ENCODE measurements at places on chromosomes 5 and 9.
A peak's percentile ranks its signal among the peaks of the same experiment; 100 is the strongest.

GRCh38 chr5:11903614-11904264, 507 bp downstream of the CTNND2 start:
- DNase-seq, result no peak

DNA sequence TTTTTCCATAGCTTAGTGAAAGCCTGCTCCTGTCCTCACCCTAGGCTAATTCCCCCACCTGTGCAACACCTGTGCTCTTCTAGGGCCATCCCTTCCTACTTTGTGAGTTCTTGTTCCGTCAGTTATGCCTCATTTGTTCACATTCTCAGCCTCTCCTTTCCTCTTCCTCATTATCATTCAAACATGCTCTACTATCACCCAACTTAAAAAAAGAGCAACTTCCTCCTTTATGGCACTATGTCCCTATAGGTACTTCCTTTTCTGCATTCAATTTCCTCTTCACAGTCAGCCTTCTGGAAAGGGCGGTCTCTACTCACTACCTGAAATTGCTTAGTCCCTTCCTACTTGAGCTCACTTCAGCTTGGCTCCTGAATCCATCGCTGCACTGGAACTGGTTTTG, 111.8 kb upstream of the LHFPL2 start:
- DNase-seq, result no peak

DNA sequence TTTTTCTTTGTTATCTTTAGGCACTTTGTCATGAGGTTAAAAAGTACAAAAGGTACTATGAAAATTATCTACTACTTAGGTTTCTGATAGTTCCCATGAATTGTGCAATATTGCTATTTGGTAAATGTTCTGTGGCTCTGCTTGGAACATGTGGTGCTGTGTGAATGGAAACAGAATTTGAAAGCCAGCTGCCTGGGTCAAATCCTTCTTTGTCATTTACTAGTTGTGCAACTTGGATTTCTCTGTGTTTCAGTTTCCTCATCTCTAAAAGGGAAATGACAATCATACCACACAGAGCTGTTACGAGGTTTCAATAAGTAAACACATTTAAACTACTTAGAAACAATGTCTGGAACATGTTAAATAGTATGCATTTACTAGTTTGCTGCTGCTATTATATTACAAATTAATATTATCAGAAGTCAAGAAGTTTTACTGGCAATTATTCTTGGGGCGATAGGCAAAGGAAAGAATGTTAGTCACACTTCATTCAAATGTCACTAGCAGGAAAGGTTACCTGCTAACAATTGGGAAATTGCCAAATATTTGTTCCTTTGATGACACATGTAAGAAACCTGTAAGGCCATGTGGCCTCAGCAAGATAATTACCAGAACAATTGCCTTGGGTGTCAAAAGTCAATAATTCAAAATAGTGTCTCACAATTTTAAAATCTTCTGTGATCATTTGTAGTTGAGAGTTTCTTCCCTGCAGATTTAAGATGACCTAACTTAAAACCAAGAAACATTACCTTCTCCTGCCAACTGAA, 184.8 kb downstream of the KIAA0825 start:
- no peak for DNase-seq

DNA sequence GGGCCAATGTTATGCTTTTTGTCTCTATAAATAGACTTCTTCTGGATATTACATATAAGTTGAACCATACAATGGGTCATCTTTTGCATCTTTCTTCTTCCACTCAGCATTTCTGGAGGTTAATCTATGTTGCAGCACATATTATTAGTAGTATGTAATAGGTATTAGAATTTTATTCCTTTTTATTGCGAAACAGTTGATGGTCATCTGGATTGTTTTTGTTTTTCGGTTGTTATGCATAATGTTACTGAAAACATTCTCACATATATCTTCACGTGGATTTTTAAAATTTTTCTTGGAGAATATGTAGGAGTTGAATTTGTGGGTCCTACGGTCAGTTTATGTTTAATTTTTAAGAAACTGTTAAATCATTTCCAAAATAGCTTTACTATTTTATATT, 466.8 kb downstream of the SLCO4C1 start:
- DNase-seq, result no peak

DNA sequence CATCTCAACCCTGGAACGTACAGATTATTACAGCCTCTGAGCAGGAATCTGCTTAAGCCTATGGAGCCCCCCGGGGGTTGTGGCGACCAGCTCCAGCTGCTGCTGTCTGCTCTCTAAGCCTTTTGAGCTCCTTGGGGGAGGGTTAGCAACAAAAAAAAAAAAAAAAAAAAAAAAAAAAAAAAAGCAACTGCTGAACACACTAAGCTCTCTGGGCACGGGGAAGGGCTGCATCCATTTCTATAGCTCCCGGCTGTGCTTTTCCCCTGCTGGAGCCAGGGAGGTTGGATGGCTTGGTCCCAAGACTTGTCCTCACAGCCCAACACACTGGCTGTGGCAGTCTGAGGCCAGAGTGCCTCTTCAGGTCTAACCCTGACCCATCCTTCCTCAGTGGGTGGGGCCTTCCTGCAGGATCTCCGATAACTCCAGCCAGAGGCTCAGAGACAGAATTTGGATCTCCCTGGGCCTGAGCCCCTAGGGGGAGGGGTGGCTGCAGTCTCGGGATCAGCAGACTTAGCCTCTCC, 82.1 kb downstream of the FBN2 start:
- no peak for DNase-seq

DNA sequence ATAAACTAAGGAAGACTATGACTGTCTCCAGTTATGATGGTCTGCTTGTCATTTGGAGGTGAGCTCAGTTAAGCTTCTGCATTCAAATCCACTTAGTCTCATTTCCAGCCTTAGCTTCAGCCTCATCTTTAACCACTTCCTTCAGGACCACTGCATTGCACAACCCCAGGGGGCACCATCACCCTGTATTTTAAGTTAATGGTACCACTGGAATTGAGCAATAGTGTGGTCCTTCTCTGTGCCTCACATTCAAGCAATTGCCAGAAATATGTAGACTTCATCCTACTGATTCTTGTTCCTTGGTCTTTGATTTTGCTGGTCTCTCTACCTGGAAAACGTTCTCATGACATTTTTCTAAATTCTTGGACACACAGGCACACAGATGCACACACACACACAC, 131.5 kb upstream of the PTPN3 start:
- no peak for DNase-seq

GRCh38 chr5:32090755-32091128, 83.4 kb downstream of the GOLPH3 start:
- no peak for DNase-seq

GRCh38 chr5:148912146-148912545, 85.7 kb downstream of the ADRB2 start:
- DNase-seq, result no peak

DNA sequence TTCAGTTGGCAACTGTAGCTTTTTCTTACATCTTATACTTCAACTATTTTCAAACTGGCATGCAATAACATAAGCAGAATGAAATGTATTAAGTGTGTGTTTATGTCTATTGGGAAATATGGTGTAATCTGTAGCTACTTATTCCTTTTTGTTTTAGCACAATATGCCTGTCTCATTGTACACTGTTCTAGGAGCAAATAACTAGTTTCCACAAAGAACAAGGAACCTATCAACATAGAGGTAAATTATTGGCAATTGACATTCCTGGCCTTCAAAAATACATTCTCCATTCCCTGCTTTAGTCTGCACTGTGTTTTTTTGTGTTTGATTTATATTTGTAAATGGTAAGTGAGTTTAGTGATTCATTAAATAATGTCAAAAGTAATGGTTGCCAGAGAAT, 75.7 kb downstream of the FBXL7 start:
- no peak for DNase-seq

- no peak for DNase-seq
Observed at GRCh38 chr5:172109749-172110148, 78.3 kb downstream of the STK10 start.

- peak; percentile 22 for DNase-seq
Observed at GRCh38 chr9:137317021-137317717, 15.1 kb upstream of the NRARP start.

DNA sequence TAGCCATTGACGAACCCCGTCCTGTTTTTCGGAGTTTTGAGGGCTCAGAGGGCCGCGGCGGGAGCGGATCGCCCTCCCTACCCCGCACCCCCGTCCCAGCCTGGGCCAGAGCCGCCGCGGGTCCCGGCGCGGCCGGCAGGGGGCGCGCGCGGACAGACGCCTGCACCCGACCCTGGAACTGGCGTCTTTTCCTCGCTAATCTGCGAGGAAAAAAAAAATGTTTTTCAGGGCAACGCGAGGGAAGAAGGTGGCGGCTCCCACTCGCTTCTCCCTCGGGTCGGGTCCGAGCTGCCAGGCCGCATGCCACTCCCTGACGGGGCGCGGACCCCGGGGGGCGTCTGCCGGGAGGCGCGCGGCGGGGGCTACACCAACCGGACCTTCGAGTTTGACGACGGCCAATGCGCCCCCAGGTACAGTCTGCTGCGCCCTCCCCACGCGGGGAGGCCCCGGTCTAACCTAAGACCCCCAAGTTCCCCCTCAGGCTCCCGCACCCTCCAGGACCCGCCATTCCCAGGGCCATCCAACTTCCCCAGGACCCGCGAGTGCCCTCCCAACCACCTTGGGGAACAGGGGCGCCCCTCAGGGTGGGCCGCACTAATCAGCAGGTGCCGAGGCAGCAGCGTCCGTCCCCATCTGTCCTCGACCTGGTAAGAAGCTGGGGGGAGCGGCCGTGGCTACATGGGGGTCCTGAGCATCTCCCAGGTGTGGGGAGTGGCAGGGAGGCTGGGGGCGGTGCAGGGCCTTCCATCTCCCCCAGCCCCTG, at the start of gene KCNT1:
KCNT1 (plus strand) TSS at position 227 of the 763 bp plus-strand sequence; CDS start at position 301, 74 bp downstream.
- no peak for DNase-seq

DNA sequence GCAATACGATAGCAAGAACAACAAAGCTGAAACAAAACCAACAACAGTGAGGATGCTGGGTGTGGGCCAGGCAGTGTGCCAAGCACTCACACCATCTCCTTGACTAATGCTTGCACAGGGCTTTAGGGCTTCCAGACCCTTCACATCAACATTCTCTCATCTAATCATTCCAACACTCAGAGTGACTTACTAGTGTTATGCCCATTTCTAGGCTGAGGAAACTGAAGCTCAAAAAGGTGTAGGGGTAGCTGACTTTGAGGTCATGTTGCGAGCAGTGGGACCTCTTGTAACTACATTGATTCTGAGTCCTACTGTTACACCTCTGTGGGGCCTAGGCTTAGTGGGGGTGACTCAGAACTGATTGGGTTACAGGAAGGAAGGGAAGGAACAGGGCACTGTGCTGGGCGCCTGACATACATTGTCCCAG, 9.7 kb downstream of the ANGPTL2 start:
- DNase-seq, result no peak

DNA sequence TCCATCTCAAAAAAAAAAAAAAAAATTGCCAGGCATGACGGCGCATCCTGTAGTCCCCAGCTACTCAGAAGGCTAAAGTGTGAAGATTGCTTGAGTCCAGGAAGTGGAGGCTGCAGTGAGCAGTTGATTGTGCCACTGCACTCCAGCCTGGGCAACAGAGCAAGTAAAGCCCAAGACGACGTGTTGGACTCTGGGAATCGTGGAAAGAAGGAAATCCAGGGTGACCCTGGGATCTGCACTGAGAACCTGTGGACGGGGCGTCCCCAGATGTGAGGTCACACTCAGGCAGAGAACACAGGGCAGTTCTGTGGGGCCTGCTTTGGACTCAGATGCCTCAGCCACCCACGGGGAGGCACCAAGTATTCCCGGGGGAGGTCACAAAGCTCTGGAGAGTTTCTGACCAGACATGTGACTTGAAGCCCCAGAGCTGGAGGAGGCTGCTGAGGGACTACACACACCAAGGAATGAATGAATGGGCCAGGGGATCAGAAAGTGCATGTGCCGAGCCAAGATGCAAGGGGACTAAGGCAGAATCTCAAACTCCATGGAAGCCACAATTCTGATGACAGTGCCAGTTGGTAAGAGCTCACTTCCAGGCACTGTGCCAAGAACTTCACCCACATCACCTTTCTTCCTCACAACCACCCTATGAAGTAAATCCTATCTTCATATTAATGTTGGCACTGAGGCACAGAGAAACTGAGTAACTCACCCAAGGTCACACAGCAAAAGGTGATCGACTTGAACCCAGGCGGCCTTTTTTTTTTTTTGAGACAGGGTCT, 12.9 kb downstream of the DYNC2I2 start:
- DNase-seq, result no peak

- no peak for DNase-seq
Observed at GRCh38 chr9:113898596-113898995, 22.5 kb downstream of the ZNF618 start.

- DNase-seq, result peak; percentile 33
Observed at GRCh38 chr5:148912714-148913398, 86.4 kb downstream of the ADRB2 start.

DNA sequence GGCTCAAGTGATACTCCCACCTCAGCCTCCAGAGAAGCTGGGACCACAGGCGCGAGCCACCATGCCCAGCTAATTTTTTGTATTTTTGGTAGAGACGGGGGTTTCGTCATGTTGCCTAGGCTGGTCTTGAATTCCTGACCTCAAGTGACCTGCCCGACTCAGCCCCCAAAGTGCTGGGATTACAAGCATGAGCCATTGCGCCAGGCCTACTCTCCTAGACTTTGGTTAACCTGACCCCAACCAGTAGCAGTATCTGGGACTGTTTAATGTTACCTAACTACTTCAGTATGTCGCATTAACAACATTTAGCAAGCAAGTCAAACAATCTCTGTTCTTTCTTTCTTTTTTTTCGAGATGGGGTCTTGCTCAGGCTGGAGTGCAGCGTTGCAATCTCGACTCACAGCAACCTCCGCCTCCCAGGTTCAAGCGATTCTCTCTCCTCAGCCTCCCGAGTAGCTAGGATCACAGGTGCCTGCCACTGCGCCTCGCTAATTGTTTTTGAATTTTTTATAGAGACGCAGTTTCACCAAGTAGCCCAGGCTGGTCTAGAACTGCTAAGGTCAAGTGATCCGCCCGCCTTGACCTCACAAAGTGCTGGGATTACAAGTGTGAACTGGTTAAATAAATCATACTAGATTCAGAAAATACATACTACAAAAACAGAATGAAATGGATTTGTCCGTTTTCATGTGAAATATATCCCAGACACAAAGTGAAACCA, 2.0 kb downstream of the AK3 start:
- no peak for DNase-seq

- DNase-seq, result no peak
Observed at GRCh38 chr5:179872828-179873575, 14.4 kb upstream of the MRNIP start.

DNA sequence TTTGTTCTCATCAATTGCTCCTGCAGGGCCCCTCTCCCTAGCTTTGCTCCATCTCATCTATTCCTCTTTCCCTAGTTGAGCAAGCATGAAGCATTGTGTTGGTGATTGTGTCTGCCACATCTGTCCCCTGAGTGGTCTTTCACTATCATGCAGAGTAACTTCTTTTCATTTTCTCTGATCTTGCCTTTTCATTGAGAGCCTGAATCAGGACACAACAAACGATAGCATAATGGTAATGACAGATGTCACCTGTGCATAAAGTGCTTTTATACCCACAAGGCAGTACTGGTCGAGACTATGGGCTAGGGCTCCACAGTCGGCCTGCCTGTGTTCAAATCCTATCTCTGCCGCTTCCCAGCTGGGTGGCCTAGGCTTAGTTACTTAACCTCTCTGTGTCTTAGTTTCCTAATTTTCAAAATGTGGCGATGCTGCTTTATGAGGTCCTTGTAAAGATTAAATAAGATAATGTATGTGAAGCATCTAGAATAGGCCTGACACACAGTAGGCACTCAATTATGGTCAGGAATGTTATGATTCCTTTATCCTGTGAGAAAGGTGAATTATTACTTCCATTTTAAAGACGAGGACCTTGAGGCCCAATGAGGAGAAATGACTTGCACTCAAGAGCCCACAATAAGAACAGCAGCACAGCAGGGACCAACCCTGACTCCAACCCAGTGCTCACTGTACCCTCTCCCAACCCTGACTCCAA, 137.1 kb upstream of the ZNF618 start:
- DNase-seq, result no peak
